ENCODE measurements at places on chromosomes 6 and 20.

- no peak for DNase-seq
Observed at GRCh38 chr6:6788394-6789032, 200.0 kb downstream of the LY86 start.

DNA sequence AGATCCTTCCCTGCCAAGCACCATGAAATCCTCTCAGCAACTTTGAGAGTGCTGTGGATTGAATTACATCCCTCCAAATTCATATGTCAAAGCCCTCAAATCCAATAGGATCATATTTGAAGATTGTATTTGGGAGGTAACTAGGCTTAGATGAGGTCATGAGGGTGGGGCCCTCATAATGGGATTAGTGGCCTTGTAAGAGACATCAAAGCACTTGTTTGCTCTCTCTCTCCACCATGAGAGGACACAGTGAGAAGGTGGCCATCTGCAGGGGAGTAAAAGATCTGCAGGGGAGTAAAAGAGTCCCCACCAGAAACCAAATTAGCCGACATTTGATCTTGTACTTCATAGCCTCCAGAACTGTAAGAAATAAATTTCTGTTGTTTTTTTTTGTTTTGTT, 298.2 kb downstream of the SAMD5 start:
- DNase-seq = no peak

GRCh38 chr6:12392490-12392889, 102.3 kb downstream of the EDN1 start:
- DNase-seq = no peak

DNA sequence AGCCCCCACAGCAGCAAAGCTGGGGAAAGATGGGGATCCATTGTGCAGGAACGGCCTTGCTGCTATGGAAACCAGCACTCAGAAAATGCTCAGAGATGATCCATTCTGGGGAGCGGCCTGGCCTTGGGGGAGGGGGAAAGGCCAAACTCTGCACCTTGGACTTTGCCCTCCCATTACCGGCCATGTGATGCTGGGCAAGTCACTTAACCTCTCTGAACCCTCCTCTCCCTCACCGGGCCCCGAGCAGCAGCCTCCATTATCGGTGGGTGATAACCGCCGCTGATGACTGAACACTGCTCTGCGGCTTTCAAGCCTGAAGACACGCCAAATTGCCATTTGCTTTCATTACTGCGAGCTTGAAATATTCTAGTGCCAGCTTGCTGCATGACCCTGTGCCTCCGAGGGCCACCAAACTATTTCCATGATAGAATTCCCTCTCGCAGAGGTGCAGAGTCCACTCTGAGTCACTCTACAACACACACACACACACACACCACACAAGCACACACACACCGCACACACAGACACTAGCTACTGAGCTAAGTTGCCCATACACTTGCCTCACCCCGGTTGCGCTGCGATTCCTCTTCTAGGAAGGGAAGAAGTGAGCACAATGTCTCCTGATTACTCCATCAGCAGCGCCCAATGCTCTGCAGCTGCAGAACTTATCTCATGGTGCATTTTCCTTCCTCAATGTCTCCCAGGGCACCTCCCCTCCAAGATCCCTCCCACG, 20.6 kb upstream of the SIRPA start:
- DNase-seq = no peak

- DNase-seq = no peak
Observed at GRCh38 chr6:160999516-160999915, 7.9 kb downstream of the MAP3K4 start.

DNA sequence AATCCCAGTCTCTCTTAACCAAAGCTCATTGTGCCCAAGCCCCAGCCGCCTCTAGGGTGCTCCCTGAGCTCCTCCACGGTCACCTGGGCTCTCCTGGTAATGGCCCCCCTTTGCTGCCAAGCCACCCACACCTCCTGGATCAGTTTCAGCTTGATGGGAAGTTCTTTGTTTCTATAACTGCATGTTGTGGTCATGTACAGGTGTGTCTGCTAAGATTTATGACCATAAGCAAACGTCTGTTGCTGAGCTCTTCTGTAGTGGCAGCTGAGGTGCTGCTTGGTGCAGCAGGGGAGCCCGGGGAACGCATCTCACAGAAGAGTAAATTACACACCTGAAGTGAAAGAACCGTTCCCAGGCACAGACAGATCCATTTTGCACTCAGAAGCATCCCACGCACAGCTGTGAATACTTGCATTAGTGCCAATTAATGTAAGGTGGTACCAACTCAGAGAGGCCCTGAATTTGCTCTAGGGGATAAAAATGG, 194.6 kb upstream of the ARID1B start:
- DNase-seq = peak; percentile 75

DNA sequence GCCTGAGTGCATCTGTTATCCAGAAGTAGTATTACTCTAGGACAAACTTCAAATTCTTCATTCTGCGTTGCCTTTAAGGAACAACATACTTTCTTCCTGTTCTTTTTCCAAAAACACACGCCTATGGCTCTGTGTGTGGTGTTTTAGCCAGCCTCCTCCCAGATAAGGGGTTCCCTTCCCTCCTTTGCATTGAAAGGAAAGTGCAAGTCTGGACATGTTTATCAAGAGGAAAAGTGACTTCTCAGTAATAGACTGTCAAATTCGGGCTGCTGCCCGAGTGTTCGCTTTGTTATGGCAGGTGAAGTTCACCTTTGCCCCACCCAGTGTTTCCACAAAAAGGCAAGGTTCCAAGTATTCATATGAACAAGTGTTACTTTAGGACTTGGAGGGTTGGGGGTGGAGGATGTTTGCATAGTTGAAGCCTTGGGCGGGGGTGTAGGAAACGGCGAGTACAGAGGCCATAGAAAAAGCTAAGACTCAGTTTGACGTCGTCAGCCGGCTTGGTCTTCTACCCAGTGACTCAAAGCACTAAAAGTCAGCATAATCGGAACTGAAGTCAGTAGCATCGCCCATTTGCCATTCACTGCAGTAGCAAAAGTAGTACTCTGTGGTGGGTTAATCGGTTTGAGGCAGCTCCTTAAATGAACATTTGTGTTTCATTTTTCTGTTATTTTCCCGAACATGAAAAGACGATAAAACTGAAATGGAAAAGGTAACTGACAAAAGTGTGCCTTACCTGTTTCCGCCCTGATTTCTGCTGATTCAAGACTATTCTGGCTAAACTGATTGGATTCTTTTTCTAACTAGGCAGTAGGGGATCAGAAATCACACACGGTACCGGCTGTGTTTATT, 12.5 kb downstream of the PRDM1 start:
- DNase-seq = no peak

- DNase-seq = no peak
Observed at GRCh38 chr6:152605941-152606340, 31.2 kb downstream of the SYNE1 start.

DNA sequence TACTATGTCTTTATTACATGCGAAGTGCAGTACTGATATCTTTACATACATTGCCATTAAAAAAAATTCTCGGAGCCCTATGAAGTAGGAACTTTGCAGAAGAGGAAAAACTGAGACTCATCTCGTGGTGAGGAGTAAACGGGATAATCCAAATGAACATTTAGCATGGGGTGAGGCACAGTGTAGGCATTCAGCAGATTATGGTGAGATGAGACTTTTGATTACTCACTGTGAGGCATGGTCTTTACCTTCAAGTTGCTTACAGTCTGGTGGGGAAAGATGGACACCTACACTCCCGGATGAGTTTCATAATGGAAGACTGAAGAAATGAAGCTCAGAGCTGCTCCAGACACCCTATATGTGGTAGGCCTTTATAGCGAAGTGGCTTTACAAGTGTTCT, 1.4 kb downstream of the RPRD1B start:
- DNase-seq = no peak

DNA sequence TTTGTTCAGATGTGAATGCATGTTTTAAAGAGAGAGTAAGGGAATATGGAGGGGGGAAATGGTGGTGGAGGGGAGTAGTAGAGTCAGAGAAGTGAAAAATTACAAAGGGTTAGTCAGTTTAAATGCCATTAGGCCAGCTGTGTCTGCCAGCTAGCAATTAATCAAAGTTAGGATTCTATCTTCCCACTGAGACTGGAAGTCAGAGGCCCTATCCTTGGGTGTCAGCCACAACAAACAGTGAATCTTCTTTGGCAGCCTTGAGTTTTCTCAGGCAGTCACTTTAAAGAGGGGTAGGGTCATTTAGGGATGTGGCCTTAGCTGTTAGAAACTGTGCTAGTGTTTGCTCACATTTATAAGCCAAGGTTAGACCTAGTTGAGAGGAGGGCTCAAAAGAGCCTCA, 120.5 kb upstream of the BTBD3 start:
- no peak for DNase-seq

DNA sequence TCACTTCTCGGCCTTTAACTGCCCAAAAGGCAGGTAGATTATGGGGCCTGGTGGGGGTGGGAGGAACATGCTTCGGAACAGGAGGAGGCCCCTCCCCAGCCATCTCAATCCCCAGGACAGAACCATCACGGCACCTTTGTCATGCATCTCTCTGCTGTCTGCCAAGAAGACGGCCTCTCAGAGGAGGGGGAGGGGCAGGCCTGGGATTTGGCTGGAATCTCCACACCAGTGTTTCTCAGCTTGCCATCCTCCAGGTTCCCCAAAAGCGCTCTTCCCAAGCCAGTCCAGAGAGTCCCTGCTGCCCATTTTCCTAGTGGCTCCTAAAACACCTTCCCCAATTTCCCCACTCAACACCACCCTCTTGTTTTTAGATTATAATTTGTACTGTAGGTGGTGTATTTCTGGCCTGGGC, 2.5 kb upstream of the POU5F1 start:
- DNase-seq = no peak

GRCh38 chr6:5108068-5108467, 22.9 kb downstream of the PPP1R3G start:
- DNase-seq = no peak

- no peak for DNase-seq
Observed at GRCh38 chr6:35206346-35206745, 7.4 kb upstream of the SCUBE3 start.
